ENCODE measurements at places on chromosomes 7 and 10. TPM values are rescaled to one million over a fixed set of nuclear protein-coding genes. Genes with fewer than 3 reads are reported as not detected.

DNA sequence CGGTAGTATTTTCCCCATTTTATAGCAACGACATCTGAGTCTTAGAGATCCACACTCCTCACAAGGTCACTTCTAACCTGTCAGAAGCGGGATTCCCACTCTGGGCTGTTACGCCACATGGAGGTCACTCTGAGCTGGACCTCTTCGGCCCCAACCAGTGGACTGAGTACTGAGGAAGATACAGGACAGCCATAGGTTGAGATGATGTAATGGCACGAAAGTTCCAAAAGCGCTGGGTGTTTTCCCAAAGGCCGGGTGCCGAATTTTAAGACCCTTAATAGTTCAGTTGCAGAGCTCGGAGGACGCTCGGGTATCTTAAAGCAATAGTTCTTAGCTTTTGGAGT is 699 bp downstream of the GHITM start:
- H3K4me1 ChIP-seq, result peaks cover 6% of the 10 kb centered on the region
- peaks cover 12% of the 10 kb centered on the region for H3K36me3 ChIP-seq
- H3K4me3 ChIP-seq, result peak overlapping the region; percentile 90
- peak; percentile 12 for DNase-seq
- H3K27me3 ChIP-seq, result no peaks in the 10 kb centered on the region

GRCh38 chr10:91220954-91221675 is 652 bp downstream of the PCGF5 start:
- H3K4me1 ChIP-seq, result peaks cover 11% of the 10 kb centered on the region
- DNase-seq, result peak; percentile 10
- peak overlapping the region; percentile 57 for H3K27ac ChIP-seq
- peak overlapping the region; percentile 82 for H3K4me3 ChIP-seq
- H3K27me3 ChIP-seq, result no peaks in the 10 kb centered on the region
- no peaks in the 10 kb centered on the region for H3K36me3 ChIP-seq

DNA sequence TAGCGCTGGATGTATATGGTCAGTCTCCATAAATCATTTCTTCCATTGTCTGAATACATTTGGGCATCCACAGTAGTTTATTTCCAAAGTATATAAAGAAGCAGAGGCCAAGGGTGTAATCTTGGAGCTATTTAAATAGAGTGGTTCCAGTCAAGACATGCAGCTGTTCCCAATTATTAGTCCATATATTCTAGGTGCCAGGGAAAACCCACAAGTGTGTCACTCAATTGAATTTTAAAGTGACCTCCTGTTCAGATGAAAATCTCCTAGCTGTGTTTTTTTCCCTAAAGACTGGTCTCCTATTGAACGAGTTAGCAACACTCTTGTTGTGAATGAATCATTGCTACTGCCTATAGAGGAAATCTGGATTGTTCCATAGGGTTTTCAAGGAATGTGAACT is 260.2 kb upstream of the BMPER start:
- no peak overlapping the region for H3K4me3 ChIP-seq
- H3K27me3 ChIP-seq, result no peaks in the 10 kb centered on the region
- no peak overlapping the region for H3K27ac ChIP-seq
- no peaks in the 10 kb centered on the region for H3K4me1 ChIP-seq

DNA sequence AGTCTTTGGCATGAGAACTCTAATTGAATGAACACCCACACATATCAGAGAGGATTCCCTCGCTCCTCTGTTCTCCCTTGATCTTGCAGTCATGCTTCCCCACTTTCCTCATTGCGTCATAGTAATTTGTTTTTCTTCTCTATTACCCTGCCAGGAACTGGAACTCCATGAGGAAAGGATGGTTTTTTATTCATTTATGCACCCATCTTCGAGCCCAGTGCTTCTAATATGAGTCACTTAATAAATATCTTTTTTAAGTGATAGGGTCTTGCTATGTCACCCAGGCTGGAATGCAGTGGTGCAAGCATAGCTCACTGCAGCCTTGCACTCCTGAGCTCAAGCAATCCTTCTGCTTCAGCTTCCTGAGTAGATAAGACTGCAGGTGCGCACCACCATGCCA is 83.5 kb downstream of the OTUD1 start:
- H3K27me3 ChIP-seq, result no peaks in the 10 kb centered on the region
- no peaks in the 10 kb centered on the region for H3K36me3 ChIP-seq
- DNase-seq, result peak; percentile 1
- no peaks in the 10 kb centered on the region for H3K4me1 ChIP-seq
- H3K4me3 ChIP-seq, result no peak overlapping the region

DNA sequence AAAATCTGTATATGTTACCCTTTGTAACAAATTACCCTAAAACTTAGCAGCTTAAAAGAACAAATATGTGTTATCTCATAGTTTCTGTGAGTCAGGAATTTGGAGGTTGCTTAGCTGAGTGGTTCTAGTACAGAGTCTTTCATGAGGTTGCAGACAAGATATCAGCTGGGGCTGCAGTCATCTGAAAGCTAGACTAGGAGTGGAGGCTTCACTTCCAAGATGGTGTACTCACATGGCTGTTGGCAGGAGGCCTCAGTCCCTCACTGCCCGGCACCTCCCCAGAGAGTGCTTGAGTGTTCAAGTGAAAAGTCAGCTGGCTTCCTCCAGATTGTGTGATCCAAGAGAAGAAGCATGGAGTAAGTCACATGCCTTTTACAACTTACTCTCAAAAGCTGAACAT is 16.9 kb upstream of the GGCT start:
- H3K36me3 ChIP-seq, result no peaks in the 10 kb centered on the region
- peak; percentile 67 for DNase-seq
- no peaks in the 10 kb centered on the region for H3K27me3 ChIP-seq
- no peaks in the 10 kb centered on the region for H3K4me1 ChIP-seq
- H3K4me3 ChIP-seq, result no peak overlapping the region

DNA sequence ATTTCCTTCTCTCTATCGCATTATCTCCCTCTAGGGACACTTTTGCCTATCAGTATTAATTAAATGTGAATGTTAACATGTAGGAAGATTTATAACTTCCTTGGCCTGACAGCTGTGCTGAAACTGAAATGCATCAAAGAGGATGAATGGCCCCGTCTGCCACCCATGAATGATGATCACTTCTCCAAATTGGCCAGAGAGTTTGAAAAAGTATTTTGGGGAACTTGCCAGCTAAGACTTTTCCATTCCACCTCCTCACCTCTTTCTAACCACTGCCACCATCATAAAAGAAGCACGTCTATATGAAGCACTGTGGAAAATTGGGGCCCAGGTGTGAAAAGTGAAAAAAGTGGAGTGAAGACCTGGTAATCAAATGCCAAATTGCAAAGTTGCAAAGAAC is 25.4 kb upstream of the ST8SIA6 start:
- DNase-seq, result peak; percentile 50
- no peaks in the 10 kb centered on the region for H3K27me3 ChIP-seq

- no peak overlapping the region for H3K27ac ChIP-seq
- H3K4me1 ChIP-seq, result no peaks in the 10 kb centered on the region
- H3K27me3 ChIP-seq, result no peaks in the 10 kb centered on the region
- no peak overlapping the region for H3K4me3 ChIP-seq
- H3K36me3 ChIP-seq, result no peaks in the 10 kb centered on the region
Measured at GRCh38 chr10:1625079-1625478, 112.2 kb downstream of the ADARB2 start.

- no peaks in the 10 kb centered on the region for H3K4me1 ChIP-seq
- H3K27me3 ChIP-seq, result peaks cover 16% of the 10 kb centered on the region
- no peak overlapping the region for H3K4me3 ChIP-seq
- DNase-seq, result no peak
- H3K36me3 ChIP-seq, result no peaks in the 10 kb centered on the region
Measured at GRCh38 chr7:101559586-101559985, 69.5 kb downstream of the MYL10 start.

FEZF1 gene
- total RNA-seq, result 0.61 TPM

Data from astrocyte (in vitro differentiated cells and primary cell).